ENCODE measurements at places on chromosomes 2 and 18.

GRCh38 chr18:30489890-30490643, 552.5 kb downstream of the DSC3 start:
- DNase-seq: no peak

GRCh38 chr2:189557373-189557772, 23.2 kb downstream of the SLC40A1 start:
- no peak for DNase-seq

GRCh38 chr2:193776988-193777387, 1582.3 kb upstream of the TMEFF2 start:
- no peak for DNase-seq

- DNase-seq: no peak
These were observed 789.7 kb upstream of the SLC39A10 start for GRCh38 chr2:194867328-194867727.

- DNase-seq: no peak
These were observed 41.4 kb downstream of the FECH start for GRCh38 chr18:57544936-57545660.

DNA sequence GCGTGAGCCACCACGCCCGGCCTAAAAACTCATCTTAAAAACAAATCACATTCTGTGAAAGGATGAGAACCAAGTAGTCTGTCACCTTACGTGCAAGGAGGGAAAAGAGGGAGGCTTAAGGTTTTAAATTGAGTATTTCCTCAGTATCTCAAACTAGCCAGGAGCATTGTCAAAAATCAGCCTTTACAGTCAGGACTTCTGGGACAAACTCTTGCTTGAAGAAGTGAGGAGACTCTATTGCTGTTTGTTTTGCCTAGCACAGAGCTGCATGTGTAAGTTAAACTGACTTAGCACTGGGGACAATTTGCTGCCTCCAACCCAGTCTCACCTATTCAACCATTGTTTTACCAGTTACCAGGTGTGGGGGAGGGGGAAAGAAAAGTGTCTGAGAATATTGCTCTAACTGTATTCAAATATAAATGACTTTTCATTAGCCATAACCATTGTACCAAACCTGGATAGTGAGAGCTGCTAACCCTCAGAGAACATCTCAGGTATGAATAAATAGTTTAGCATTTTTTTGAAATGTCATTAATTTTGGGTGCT, 3.6 kb downstream of the INO80D start:
- DNase-seq: no peak

DNA sequence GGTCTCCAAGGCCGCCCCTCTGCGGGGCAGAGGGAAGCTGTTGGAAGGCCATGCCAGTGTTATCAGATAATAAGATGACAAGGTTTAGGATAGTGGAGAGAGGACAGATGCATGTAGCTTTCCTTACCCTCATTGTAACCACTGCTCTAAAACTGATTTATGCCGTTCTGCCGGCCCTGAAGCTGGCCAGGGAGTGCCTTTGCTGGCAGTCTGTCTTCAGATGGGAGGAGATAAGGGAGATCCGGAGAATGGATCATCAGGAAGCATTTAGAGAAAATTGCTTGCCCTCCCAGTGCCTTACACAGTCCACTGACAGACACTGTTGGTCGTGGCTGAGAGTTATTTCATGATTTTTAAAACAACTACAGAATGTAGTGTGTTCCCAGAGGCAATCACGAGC, 35.4 kb upstream of the MYO3B start:
- no peak for DNase-seq

GRCh38 chr2:71253476-71253875, 26.6 kb upstream of the PAIP2B start:
- no peak for DNase-seq

- DNase-seq: no peak
These were observed 37.0 kb downstream of the DAW1 start for GRCh38 chr2:227908266-227909054.

DNA sequence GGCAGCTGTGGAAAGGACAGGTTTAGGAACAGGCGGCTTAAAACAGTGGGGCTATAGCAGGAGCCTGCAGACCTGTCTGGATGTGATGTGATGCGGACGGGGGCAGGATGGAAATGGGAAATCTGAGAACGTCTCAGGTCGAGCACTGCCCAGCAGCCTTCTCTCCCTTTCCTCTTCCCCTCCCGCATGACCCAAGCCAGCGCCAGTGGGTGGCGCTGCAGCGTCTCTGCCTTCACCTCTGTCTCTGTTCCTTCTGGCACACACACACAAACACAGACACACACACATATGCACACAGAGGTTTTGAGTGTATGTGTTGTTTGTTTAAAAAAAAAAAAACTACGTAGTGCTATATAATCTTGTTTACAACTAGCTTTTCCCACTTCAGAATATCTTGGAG, 82.0 kb upstream of the SLC66A3 start:
- DNase-seq: no peak

- no peak for DNase-seq
These were observed 61.7 kb downstream of the CCDC88A start for GRCh38 chr2:55357927-55358326.

DNA sequence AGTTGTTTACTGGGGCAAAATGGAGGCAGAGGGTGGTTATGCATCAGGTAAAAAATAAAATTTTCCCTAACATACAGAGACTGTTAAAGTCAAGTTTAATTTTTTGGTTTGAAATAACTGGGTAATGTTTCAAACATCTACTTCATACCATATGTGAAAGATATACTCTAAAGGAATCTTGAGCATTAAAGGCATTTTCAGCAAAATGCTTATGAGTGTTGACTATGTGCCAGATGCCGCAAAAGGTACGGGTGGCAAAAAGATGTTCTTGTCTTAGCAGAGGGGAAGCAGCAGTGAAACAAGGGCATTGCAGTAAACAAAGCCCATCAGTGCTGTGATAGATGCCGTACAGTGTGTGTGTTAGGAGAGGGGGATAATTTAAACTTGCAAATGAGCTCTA, 263.1 kb upstream of the ID2 start:
- no peak for DNase-seq

- no peak for DNase-seq
These were observed 5.8 kb downstream of the SLC14A2 start for GRCh38 chr18:45621061-45621511.

DNA sequence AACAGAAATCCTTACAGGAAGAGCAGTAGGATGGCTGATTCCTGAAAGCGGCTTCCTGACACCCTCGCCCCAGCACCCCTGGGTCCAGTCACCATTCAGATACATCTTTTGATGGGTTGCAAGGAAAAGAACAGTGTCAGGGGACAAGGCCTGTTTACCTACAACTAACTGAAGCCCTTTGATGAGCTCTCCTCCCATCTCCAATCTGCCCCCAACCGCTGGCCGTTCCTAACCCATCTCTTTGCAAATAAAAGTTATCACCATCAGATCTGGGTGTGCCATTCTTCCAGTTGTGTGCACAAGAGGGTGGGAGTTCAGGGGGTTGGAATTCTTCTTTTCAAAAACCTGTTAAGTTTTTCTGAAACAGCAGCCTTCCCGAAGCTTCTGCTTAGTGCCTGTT, 48.9 kb downstream of the ARL4C start:
- DNase-seq: no peak

DNA sequence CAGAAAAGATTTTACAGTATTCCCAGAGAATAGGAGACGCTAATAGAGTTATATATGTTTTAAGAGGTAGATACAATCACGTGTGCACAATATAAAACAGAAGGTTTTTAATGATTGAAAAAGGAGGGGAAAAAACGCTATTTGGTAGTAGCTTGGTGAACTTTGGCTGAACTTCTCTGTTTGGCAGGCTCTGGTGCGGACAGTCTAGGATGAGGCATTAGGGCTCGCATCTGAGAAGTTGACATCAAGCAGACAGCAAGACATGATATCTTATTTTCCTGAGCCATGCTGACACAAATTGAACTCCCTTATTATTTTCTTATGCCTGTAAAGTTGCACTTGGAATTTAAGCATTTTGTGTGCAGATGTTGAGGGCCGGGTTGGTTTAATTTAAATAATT, 176.6 kb downstream of the EN1 start:
- DNase-seq: no peak

GRCh38 chr2:134636714-134637113, 82.1 kb downstream of the TMEM163 start:
- no peak for DNase-seq

- no peak for DNase-seq
These were observed 66.9 kb upstream of the CYP26B1 start for GRCh38 chr2:72214429-72215143.

- no peak for DNase-seq
These were observed 23.8 kb downstream of the CNDP1 start for GRCh38 chr18:74558096-74558495.

- DNase-seq: no peak
These were observed 17.7 kb downstream of the SPDYA start for GRCh38 chr2:28828382-28828781.

DNA sequence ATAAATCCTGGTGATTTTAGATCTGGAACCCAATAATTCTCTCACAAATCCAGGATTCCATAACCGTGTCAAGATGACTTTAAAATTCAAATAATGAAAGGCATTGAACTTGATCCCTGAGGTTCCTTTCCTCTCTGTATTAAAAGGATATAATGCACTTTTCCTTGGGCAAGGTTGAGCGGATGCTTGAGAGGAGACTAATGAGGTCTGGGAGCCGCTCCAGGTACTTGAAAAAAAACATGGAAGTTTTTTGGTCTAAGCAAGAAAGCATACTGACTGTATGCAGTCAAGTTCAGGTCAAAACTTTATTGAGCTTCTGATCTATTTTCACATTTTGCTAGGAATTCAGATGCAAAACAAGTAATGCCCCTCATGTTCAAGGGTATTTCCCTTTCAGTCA, 318.5 kb downstream of the RAD51AP2 start:
- DNase-seq: no peak

- DNase-seq: no peak
These were observed 10.7 kb downstream of the RAMP1 start for GRCh38 chr2:237870126-237870525.

Data from activated CD8-positive, alpha-beta memory T cell treated with anti-CD3 and anti-CD28 coated beads for 1 hour (primary cell).